Glutamatergic neuron (in vitro differentiated cells): ENCODE measurements at places on chromosomes 6 and 20. TPM values are rescaled to one million over a fixed set of nuclear protein-coding genes. Genes with fewer than 3 reads are reported as not detected.

TFAP2D gene
- total RNA-seq: not detected

TMEM217 gene
- not detected for total RNA-seq

TTK gene
- 6.3 TPM for total RNA-seq

BLOC1S5 gene
- total RNA-seq: 8.3 TPM

MEP1A gene
- total RNA-seq: not detected
